Bladder microvascular endothelial cell (primary cell): ENCODE measurements at places on chromosomes 12 and 14. TPM values are rescaled to one million over a fixed set of nuclear protein-coding genes. Genes with fewer than 3 reads are reported as not detected.

The MTHFD1 gene
- 45.8 and 70.4 TPM in 2 replicates for total RNA-seq

The PIK3C2G gene
- total RNA-seq = under 0.01 and 5.7 TPM in 2 replicates

The FGF6 gene
- total RNA-seq = not detected in 2 replicates

The TCL1B gene
- total RNA-seq = not detected in 2 replicates
